ENCODE measurements at places on chromosomes 12 and 14.

DNA sequence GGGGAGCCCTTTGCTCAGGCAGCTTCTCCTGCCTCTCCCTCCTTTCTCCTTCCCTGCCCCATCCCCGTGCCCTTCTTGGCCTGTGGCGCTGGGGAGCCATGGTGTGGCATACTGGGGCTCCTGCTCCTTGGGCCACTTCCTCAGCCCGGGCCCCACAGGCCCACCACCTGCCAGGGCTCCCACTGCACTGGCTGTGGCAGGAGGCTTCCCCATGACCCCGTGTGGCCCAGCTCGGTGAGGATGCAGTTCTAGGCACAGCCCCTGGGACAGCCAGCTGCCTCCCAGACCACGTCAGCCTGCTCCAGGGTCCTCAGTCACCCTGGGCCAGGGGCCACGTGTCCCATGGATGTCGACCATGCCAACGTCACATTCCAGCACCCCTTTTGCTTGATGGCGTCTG is 13.0 kb upstream of the AMN start:
- DNase-seq, result no peak

- no peak for DNase-seq
Measured at GRCh38 chr12:124529565-124530276, 37.7 kb downstream of the NCOR2 start.

DNA sequence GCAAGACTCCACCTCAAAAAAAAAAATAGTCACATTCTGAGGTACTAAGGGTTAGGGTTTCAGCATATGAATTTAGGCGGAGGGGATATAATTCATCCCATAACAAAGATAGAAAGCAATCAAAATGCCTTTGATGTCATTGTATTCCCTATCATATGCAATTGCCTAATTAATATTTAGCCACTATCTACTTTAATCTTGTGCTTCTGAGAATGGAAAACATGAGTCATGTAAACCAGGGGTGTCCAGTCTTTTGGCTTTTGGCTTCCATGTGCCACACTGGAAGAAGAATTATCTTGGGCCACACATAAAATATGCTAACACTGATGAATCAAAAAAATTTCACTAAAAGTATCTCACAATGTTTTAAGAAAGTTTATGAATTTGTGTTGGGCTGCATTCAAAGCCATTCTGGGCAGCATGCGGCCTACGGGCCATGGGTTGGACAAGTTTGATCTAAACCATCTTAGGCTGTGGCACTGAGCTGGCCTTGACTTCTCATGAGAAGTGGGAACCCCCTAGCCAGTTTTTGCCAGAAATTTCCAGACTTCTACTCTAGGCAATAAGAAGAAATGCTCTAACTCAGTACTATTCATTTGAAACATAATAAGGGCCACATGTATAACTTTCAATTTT is 219.8 kb downstream of the PTPRO start:
- no peak for DNase-seq

- no peak for DNase-seq
Measured at GRCh38 chr12:29781705-29782266, 2.0 kb downstream of the TMTC1 start.

GRCh38 chr12:6223545-6223944 is 23.3 kb downstream of the CD9 start:
- DNase-seq, result no peak

DNA sequence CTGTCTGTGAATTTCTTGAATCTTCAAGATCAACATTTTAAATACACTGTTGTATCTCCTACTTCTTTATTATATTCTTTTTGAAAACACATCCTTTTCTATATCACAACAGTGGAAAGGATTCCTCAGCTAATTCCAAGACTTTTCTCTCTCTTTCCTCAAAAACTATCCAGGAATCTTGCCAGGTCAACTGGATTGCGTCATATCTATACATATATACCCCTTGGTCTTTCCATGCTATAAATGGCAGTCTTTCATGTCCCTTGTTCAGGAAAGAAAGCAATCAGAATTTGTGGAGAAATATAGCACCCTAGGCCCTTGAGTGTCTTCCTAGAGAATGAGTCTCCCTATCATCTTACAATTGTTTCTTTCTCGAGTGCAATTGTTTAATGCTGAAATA is 149.0 kb downstream of the KCNA5 start:
- DNase-seq, result no peak

DNA sequence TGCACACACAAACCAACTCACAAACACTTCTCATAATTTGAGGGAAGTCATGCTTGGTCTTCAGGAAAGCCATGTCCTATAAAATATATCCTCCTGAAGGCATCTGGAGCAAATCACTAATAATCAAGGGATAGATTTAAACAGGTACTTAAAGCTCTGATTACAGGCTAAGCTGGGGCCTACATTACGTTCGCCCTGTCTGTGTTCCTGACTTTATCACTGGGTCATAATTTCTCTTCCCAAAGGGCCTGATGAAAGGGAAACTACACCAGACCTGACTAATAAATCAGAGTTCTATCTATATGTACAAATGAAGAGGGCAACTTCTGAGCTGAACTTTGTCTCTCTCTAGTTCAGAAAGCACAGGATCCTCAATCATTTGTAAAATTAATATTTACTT is 43.9 kb upstream of the RASSF8 start:
- no peak for DNase-seq

- no peak for DNase-seq
Measured at GRCh38 chr12:95796225-95796981, 5.8 kb upstream of the NTN4 start.

- DNase-seq, result peak; percentile 82
Measured at GRCh38 chr12:57518920-57519795, 1.2 kb downstream of the DDIT3 start.

- peak; percentile 68 for DNase-seq
Measured at GRCh38 chr12:26126340-26127284, 1.8 kb upstream of the BHLHE41 start.

- no peak for DNase-seq
Measured at GRCh38 chr12:14905269-14906004, 19.8 kb upstream of the MGP start.

GRCh38 chr14:44941591-44941990 is 20.2 kb downstream of the KLHL28 start:
- no peak for DNase-seq

- no peak for DNase-seq
Measured at GRCh38 chr12:59383079-59383822, 212.6 kb upstream of the SLC16A7 start.

GRCh38 chr12:100554608-100555077 is 18.8 kb upstream of the GAS2L3 start:
- peak; percentile 74 for DNase-seq

DNA sequence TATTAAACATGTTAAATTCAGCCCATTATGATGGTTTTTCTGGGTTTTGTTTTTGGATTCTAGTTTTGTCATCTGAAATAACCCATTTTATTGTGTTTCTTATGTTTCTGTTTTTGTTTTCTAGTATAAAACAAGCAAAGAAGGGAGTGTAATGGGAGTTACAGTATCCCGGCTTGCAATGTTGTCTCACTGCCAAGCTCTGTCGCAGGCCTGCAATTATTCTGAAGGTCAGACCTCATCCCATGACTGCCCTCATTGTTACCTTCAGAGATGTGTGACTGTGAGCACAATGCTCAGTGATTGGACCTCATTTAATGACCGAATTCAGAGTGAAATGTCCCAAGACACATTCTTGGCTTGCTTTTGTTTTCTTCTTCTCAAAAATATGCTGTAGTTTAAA is 73.0 kb upstream of the ATF1 start:
- no peak for DNase-seq

- DNase-seq, result no peak
Measured at GRCh38 chr14:37712976-37713431, 117.6 kb downstream of the TTC6 start.

DNA sequence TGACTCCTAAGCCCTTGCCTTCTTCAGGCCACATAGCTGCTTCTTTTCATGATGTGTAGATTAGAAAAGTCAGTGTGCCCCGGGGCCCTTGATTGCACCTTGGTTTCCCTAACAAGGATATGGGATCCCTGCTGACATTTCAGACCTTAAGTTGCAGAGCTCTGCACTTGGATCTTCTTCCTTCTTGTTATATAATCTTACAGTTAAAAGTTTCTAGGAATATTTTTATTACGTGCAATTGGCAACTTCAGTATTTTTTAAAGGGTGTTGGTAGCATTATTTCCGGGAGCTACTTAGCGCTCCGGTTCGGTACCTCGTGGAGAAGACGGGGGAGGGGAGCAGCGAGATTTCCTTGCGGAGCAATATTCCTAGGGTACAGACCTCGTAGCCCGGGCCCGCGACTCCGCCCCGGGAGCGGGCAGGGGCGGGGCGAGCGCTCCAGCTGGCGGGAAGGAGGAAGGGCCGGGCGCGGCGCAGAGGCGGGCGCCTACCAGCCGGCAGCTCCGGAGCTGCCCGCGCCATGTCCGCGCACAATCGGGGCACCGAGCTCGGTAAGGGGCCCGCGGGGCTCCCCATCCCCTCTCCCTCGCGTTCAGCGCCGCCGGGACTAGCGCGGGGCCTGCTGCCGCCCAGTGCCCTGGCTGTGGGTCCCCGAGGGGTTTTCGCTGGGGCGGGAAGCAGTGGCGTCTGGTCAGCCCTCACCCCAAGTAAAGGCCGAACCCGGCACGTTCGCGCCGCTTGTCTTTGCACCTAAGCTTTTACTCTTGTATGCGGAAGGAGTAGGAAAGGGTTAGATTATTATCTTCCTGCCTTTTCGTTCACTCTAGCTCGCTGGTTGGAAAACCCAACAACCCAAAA is at the start of gene DERA:
TSS of gene DERA (plus strand) at position 469 of the 858 bp plus-strand sequence. CDS start at position 521, 52 bp downstream.
- peak; percentile 75 for DNase-seq

DNA sequence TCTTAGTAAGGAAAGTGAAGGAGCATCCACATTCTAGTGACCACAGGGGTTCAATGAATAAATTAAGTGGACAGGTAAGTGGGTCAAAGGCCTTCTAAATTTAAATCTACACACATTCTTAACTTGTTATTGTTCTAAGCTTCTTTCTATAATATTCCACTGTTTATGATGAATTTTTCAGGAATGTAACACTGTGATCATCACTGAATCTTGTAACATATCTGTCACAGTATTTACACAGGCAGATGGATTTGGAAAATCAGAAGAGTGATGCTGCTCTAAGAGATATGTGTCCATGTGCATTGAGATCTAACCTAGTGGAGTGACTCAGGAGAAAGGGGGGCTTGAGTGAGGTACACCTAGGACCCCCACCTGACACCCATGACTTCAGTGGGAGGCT is 115.4 kb upstream of the OVCH1 start:
- DNase-seq, result no peak

- DNase-seq, result no peak
Measured at GRCh38 chr14:100281286-100282082, 24.8 kb downstream of the SLC25A29 start.

DNA sequence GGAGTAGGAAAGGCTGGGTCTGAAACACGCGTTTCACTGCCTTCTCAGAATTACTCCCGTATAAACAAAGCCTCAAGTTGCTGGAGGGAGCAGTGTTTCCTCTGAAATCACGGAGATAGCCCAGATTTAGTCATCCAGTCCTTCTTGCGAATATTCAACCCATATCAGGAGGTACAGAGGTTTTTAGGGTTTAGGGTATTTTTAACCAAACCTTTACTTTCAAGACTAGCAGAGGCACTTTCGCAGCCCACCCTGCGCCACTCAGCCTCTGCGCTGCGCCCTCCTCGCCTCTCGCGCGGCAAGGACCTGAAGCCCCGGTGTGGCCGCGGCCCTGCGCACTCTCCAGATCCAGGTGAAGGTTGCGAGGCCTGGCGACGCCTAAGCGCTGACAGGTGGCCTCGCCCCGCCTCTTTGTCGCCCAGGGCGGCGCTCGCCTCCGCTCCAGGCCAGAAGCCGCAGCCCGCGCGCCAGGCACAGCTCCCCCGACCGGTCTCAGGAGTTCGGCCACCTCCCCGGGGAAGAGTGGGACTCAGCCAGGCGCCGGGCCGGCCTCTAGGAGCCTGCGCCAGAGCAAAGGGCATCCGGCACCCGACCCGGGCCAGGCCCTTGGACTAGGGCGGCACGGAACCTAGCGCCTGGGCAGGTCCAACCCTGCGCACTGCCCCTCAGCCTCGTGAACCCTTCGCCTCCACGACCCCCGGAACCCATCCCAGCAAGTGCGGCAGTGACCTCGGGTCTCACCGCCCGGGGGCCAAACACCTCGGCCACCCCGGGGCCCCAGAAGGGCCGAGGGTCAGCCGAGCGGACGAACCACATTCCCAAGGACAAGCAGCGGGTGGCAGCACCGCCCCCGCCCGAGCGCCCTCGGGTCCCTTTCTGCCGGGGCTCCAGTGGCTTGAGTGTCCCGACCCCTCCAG is 1.8 kb upstream of the SAMD4A start:
- no peak for DNase-seq

- DNase-seq, result no peak
Measured at GRCh38 chr12:29145372-29146170, 3.5 kb upstream of the FAR2 start.

- DNase-seq, result no peak
Measured at GRCh38 chr14:103298620-103299019, 35.4 kb upstream of the EIF5 start.

DNA sequence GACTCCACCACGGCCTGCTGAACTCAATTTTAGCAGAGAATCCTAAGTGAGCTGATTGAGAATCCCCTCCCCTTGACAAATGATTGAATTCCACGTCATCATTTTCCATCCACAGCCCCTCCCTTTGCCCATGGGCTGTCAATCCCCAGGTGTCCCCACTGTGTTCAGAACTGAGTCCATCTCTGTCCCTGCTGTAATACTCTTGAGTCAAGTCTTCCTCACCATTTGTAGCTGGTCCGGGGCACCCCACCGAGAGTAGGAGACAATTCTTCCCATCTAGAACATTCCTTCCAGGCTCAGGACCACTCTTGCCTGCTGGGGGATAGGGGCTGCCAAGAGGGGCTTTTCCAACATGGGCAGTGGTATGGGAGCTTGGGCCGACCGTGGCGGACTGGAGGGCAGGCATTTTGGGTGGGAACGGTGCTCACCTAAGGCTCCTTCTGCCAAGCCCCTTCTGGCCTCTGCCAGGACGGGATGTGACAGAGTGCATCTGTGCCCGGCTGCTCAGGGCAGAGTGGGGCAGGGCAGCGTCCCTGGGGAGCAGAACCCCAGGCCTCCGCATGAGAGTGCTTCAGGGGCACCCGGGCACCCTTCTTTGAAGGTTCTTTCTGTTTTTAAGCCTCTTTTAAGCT is 218.1 kb upstream of the RTL1 start:
- no peak for DNase-seq

DNA sequence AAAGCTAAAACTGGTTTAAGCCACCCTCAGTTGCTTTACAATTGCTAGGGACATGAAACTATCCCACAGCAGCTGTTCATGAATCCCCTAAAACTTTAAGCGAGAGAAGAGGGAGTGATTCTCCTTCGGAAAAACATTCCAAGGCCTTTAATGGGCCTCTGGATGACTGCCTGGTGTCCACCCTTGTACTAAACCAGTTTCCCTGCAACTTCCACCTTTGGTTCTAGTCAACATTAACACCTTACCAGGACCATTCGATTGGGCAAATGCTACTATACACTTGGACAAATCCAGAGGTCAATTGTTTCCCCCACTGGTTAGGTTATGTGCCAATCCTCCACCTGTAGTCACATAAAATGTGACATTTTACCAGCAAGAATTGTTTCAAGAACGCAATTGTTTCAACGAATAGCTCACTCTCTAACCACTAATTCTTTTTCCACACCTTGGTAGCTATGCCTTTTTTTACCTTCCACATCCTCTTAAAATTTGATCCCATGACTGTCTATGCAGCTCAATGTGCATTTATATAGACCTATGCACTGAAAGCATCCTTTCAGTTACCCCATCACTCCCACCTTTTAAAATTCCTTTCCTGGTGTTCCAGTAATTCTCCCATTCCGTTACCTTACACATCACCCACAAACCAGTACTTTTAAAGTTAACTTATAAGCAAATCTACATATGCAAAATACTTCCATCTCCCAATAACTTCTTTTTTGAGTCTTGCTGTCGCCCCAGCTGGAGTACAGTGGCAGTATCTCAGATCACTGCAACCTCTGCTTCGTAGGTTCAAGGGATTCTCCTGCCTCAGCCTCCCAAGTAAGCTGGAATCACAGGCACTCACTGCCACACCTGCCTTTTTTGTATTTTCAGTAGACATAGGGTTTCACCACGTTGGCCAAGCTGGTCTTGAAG is 3.6 kb downstream of the UBC start:
- peak; percentile 68 for DNase-seq

Data from NAMALWA (cell line).